ENCODE measurements at places on chromosomes 2 and 18.

DNA sequence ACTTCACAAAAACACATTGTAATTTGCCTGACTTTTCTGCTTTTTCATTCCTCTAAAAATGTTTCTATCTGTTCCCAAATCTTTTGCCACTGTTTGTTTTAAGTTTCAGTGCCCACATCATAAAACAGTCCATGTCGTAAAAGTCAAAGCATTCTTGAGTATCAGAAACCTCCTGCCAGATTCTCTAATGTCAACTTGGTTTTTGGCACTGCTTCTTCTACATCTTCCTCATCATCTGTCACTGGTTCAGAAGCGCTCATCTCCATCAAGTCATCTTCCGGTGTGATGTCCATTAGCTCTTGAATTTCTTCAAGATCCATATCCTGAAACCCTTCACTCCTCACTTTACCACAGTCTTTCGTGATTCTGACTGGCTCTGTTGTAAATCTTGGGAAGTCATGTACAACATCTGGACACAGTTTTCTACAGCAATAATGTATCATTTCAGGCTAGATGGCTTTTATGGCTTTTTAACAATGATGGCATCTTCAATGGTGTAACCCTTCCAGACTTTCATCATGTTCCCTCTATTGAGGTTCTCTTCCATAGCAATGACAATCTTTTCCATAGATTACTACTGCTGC, 19.6 kb downstream of the CUL3 start:
- DNase-seq, result no peak

GRCh38 chr2:17608251-17608650, 67.8 kb downstream of the VSNL1 start:
- no peak for DNase-seq

DNA sequence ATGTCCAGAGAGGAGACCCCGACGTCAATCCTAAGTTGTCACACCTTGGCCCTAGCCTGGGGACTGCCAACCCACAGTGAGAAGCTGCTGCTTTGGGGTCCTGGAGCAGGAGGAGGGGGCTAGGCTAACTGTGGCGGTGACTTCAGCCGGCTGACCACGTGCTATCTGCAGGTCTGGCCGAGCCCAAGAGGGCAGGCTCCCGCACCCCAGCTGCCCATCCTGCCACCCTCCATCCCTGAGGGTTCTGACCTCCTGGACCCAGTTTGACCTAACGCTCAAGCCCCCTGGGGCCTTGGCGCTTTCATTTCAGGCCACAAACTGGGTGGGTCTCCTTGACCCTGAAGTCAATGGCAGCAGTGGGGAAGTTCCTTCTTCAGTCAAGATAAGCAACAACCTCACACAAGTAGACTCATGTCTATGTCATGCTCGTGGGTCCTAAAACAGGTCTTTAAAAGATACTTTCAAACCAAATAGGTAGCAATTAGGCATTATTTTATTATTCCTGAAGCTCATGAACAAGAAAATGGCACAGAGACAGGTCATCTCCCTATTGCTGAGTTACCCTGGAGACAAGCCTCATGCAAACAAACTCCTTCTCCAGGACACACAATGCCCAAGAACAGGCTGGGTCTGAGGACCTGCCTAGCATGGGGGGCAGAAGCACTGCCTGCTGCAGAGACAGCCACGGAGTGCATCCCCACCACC, 2.3 kb downstream of the HES6 start:
- no peak for DNase-seq

GRCh38 chr2:239956818-239957261, 68.3 kb downstream of the NDUFA10 start:
- DNase-seq, result no peak

DNA sequence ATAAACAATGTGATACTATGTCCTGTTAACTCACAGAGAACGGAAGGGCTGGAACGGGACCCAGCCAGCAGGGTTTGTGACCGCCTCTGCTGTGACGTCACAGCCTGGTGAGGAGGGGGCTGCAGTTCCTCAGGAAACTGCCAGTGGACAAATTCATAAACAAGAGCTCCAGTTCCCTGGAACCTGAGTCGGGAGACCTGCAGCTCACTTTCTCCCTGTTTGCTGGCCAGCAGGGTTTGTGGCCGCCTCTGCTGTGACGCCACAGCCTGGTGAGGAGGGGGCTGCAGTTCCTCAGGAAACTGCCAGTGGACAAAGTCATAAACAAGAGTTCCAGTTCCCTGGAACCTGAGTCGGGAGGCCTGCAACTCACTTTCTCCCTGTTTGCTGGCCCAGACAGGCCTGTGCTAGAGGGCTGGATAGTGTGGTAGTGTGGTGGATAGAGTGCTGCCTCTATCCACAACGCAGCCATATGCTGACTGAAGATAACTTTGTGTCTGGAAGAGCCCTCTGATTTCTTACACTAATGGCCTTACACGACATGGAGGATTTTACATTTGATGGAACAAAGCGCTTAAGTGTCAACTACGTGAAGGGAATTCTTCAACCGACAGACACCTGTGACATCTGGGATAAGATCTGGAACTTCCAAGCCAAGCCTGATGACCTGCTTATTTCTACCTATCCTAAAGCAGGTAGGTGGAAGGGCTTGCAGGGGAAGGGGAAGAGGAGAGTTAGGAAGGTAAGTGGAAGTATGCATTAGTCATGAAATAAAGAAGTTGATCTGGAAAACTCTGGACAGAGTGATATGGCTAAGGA, at the start of gene SULT1C4:
TSS of gene SULT1C4 (plus strand) at position 140 of the 816 bp plus-strand sequence. CDS start at position 524, 384 bp downstream.
- no peak for DNase-seq
